ENCODE measurements at places on chromosomes 11 and 22.
A peak's percentile ranks its signal among the peaks of the same experiment; 100 is the strongest.

DNA sequence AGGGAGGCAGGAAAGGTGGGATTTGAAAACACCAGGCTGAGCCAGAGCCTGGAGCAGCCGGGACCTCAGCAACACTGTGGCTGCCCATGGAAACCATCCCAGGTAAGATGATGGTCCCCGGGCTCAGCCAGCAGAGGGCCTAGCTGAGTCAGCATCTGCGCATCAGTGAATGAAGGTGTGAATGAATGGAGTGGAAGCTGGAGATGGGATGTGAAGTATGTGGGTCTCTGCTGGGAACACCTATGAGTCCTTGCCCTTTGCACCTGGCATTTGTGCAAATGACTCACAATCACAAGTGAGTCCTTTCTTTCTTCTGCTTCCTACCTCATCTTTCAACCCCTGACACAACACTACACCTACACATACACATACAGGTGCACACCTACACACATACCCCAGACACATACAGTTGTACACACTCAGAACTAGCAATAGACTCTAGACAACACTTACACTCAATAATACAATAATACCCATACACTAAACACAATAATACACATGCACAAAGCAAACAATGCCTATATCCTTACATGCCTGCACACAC lies 62.8 kb upstream of the PRDM11 start:
- no peak for DNase-seq

GRCh38 chr22:22327723-22328122 lies 83.1 kb downstream of the VPREB1 start:
- DNase-seq: no peak

DNA sequence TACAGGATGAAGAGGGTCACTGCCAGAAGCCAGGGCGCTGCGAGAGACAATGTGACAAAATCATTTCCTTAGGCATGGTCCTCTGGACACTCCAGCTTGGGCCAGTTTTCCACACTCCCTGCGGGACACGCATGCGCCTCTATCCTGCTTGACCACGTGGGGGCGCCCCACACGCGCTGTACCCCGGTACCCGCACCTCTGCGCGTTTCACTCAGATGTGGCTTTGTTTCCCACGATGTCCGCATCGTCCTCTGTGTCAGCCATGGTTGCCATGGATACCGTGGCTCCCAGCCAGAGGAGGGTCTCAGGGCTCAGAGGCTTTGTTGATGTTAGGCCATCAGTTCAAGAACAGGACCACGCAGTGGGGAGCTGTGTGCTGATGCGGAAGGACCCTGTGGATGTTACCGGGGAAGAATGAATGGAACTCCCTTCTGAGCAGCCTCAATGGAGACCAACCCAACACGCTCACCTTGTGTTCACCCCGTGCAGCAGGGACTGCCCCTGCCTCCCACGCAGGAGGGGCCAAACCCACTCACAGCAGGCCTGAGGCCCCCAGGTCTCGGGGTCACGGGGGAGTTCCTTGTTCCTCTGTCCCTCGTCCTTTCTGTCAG lies 101.1 kb upstream of the SLC22A12 start:
- DNase-seq: peak; percentile 21

GRCh38 chr11:40716344-40717130 lies 742.9 kb downstream of the LRRC4C start:
- DNase-seq: no peak

GRCh38 chr22:36617694-36618522 lies 85.6 kb downstream of the CACNG2 start:
- no peak for DNase-seq

GRCh38 chr11:291281-292210 lies 2.6 kb downstream of the PGGHG start:
- no peak for DNase-seq

DNA sequence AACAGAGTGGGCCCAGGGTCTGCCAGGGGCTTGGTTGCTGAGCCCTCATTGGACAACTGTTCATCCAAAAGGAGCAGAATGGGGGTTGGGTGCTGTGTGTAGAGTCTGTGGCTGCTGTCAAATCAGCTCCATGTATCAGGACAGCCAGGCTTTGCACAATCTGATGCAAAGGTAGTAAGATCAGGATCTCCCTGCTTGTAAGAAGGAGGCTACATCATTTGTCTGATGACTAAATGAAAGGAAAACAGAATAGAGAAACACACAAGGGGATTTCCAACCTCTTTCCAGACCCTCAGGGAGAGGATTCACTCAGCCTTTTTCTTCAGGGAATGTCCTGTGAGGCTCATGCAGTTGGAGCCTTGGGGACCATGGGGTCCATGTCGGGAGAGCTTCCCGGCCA lies 7.2 kb downstream of the MICAL2 start:
- no peak for DNase-seq

GRCh38 chr11:79794057-79794456 lies 353.2 kb upstream of the TENM4 start:
- DNase-seq: no peak

- DNase-seq: peak; percentile 65
These were observed 1.9 kb downstream of the CHRM4 start for GRCh38 chr11:46389450-46390330.
